ENCODE measurements at places on chromosomes 11 and 22.

GRCh38 chr22:20095521-20095920 is 15.5 kb downstream of the DGCR8 start:
- DNase-seq = no peak

DNA sequence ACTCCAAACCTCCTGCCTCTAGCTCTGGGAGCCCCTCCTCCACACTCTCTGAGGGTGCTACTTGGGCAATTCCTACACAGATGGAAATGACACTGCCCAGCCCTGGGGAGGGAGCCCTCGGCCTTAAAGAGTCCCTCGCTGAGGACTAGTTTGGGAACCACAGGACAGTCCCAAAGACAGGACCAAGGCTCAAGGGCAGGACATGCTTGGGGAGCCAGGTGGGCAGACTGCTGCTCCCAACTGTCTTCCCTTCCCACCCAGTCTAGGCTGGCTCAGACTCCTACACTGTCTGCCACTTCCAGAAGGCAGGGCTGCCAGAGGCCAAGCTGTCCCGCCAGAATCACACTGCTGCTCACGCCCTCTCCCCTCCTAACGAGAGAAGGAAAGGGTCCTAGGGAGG is 9.8 kb downstream of the ARRB1 start:
- DNase-seq = no peak

DNA sequence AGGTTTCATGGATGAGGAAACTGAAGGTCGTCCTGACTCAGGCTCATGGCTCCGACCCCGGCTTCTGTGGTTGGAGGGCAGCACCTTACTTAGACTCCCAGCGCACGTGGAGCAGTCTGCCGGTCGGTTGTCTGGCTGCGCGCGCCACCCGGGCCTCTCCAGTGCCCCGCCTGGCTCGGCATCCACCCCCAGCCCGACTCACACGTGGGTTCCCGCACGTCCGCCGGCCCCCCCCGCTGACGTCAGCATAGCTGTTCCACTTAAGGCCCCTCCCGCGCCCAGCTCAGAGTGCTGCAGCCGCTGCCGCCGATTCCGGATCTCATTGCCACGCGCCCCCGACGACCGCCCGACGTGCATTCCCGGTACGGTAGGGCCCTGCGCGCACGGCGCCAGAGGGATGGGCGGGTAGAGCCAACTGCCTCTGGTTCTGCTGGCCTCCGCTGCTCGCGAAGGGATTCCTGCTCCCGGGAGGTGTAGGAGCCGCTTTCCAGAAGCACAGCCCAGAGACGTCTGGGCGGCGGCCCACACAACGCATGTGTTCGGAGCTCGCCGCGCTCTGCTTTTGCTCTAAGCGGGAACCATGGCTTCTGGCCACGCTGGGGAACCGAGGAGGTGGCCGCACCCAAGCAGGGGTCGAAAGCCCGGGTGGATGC is at the start of gene LDHA:
Gene LDHA (plus strand): TSS at position 289 of the 653 bp plus-strand sequence. CDS start 2,280 bp downstream, outside the sequence.
- DNase-seq = peak; percentile 96

- no peak for DNase-seq
Observed at GRCh38 chr11:134700101-134700640, 288.1 kb upstream of the B3GAT1 start.

GRCh38 chr11:70522593-70523311 is 124.4 kb downstream of the CTTN start:
- DNase-seq = no peak

GRCh38 chr11:126886636-126887035 is 113.9 kb downstream of the KIRREL3 start:
- DNase-seq = no peak

- DNase-seq = no peak
Observed at GRCh38 chr11:120786206-120786735, 237.6 kb upstream of the TBCEL start.

- DNase-seq = no peak
Observed at GRCh38 chr11:7578276-7578955, 64.6 kb downstream of the PPFIBP2 start.

- DNase-seq = no peak
Observed at GRCh38 chr11:115631609-115632008, 127.4 kb upstream of the CADM1 start.

GRCh38 chr11:131925829-131926228 is 555.4 kb downstream of the NTM start:
- no peak for DNase-seq

GRCh38 chr11:71251151-71251721 is 1.1 kb downstream of the SHANK2 start:
- peak; percentile 44 for DNase-seq

- peak; percentile 57 for DNase-seq
Observed at GRCh38 chr11:130314184-130314749, 450 bp downstream of the ZBTB44 start.

DNA sequence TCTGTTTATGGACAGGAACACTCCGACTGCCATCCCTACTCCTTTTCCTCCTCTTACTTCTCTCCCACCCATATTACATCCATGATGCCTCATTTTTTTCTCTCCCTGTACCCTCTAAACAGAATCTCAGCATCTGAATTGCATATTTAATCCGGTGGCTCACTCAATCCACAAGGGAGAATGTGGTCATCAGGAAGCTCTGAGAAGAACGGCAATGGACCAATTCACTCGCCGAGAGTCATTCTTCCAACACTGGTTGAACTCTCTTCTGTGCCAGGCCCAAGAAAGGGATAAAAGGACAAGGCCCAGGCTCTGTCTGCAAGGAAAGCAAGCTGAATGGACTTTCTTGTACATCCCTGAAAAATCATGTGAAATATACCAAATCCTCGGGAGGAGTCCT is 15.9 kb downstream of the MAP6 start:
- no peak for DNase-seq

DNA sequence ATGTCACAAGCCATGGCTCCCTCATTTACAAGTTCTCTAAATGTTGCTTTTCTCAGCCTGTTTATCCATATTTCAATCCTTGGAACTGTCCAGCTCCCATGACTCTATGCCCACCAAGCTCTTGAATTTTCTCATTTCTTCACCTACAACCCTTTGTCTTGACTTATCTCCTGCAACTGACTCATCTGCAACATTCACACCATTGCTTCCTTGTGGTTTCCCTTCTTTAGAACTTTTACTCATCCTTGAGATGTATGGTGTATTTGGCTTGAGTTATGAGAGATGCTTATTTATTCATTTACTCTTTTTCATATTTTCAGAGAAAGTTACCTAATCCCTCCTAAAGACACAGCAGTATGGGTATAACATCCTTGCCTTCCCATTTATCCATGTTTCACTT is 18.8 kb downstream of the TRIM34 start:
- DNase-seq = no peak

GRCh38 chr11:69102732-69103615 is 52.8 kb upstream of the SMIM38 start:
- no peak for DNase-seq

- DNase-seq = peak; percentile 66
Observed at GRCh38 chr11:32213223-32213622, 122.3 kb downstream of the RCN1 start.

GRCh38 chr22:49034836-49035817 is 792.5 kb downstream of the BRD1 start:
- DNase-seq = no peak

DNA sequence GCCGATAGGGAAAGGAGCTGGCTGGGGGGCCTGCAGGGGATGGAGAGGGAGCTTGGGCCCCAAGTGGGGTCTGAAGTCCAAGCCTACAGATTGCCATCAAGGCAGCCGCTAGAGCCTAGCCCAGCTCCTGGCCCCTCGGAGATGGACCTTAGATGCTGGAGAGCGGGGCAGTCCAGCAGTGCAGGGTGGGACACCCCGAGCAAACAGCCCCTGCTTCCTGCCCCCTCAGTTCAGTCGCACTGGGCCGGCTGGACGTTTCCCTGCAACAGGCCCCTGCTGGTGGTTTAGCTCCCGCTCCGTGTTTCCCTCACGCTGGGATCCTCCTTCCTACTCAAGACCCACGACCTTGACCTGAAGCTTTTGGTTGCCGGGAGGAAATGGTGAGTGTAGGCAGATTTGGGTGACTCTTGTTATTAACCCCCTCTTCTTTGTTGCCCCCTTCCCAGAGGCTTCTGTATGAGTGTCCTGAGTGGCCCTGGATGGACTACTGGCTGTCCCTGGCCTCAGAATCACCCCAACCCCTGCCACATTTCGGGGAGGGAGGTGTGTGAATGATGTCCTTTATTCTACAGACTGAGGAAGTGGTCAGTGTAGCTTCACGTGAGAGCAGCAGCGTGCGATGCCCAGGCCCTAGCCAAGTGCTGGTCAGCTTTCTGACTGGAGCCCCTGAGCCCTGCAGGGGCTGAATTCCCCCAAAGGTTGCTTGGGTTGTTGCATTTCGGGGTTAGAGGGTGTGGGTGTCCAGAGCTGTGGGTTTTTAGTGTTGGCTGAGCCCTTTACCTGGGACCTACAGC is 2.7 kb downstream of the ST3GAL4 start:
- DNase-seq = no peak

GRCh38 chr11:131771471-131771870 is 401.1 kb downstream of the NTM start:
- DNase-seq = no peak

DNA sequence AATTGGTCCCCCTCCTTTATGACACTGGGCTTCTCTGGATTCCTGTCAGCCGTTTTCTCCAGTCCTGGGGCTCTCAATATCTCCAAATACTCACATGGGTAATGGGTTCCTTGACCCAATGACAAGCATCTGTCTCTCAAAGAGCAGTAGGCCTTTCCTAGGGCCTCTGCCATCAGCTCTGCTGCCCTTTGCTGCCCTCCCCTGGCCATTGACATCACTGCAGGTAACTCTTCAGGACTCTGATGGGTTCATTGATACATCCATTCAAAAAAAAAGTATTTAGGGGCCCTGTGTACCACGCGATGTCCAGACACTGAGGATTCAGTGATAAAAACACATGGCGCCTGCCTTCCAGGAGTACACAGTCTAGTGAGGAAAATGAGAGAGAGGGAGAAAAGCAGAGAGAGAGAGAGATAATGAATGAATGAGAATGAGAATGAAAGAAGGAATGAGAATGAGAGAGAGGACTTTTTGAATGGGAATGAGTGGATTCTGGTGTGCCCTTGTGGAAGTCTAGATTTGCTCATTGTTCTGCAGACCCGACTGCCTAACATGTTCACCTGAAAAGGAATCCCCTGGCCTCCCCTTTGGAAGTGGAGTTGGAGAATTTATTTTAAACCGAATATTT is 42.6 kb upstream of the OLFML1 start:
- peak; percentile 46 for DNase-seq

DNA sequence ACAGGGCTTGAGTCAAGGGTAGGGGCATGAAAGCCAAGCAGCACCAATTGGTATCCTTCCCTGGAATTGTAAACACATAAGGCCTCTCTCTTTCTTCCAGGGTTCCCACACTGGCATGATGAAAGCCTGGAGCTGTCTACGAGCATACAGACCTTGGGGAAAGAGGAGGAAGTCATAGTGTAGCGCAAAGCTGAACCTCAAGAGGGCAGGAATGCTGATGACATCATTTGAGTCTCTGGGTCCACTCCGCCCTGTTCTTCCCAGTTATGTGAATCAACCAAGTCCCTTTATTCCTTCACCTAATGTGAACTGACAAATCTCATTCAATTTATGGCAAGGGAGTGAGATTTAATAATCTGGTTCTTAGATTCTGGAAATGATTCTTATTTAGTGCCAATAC is 266.4 kb upstream of the NCAM1 start:
- DNase-seq = peak; percentile 16

GRCh38 chr11:16987205-16987568 is 27.0 kb downstream of the PLEKHA7 start:
- no peak for DNase-seq

DNA sequence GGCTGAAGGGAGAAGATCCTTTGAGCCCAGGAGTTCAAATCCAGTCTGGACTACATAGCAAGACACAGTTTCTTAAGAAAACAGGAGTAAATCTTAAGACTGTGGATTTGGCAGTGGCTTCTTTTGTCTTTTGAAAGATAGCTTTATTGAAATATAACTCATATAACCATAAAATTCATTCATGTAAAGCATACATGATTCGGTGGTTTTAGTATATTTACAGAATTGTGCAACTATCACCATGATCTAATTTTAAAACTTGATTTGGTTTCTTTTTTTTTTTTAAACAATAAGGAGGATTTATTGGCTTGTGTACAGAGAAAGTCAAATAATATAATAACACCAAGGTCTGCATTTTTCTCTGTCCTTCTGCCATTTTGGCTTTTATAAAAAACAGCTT is 23.1 kb upstream of the PSMA1 start:
- DNase-seq = no peak

- no peak for DNase-seq
Observed at GRCh38 chr11:88327462-88328143, 9.9 kb downstream of the CTSC start.

GRCh38 chr11:69797737-69798528 is 21.3 kb downstream of the FGF3 start:
- no peak for DNase-seq

DNA sequence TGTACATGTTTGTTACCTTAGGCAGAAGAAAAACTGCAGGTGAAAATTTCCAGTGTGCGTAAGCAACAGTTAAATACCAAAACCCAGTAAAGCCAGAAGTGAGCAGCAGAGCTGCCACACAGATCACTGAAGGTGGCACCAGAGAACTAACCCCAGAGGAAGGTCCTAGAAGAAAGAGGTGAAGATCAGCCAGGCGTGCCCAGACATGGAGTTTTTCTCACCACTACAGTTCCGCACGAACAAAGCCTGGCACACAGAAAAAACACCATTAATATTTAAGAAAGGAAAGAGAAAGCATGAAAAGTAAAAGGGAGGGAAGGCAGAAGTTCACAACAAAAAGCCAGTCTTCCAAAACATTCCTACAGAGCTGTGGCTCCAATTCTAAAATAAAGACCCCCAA is 60.7 kb downstream of the STK33 start:
- no peak for DNase-seq

DNA sequence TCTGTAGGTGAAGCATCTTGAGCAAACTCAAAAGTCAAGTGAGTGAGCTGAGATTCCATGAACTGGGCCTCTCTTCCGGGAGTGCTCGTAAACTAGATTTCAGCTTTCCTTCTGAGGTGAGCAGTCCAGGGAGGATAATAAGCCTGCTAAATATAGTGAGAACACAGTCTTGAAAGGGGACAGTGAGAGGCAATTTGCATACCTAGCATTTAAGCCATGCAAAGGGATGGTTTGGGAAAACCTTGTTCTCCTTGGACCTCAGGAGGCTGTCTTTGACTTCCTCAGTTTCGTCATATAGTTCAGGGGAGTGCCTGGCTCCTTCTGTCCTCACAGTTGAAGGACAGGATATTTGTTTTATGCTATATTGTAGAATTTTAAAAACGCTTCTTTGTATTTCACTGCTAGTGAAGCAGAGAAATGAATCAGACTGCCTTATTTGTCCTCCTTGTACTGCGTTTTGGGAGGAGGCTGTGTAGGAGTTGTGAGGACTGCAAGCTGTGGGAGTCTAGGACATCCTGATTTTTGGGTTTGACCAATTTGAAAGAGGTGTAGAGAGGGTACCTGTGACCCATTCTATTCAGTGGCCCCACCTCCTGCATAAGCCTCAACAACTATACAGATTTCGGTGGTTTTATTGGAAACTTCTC is 11.0 kb upstream of the SORL1-AS1 start:
- DNase-seq = no peak

- no peak for DNase-seq
Observed at GRCh38 chr11:19864141-19865140, 151.8 kb downstream of the NAV2 start.
